ENCODE measurements at places on chromosomes 6 and 20. TPM values are rescaled to one million over a fixed set of nuclear protein-coding genes. Genes with fewer than 3 reads are reported as not detected.

CRIP3 gene
- not detected for total RNA-seq

PHACTR1 gene
- total RNA-seq: 1.2 TPM

R3HDML gene
- total RNA-seq: not detected

GATA5 gene
- not detected for total RNA-seq

ZBTB46 gene
- 0.78 TPM for total RNA-seq

SLC22A3 gene
- 2.5 TPM for total RNA-seq

RNF39 gene
- 7.2 TPM for total RNA-seq

TFAP2B gene
- 0.70 TPM for total RNA-seq

SNAP25 gene
- total RNA-seq: not detected

KCNG1 gene
- total RNA-seq: 60.2 TPM

RNF217 gene
- total RNA-seq: 8.7 TPM

NMBR gene
- total RNA-seq: 0.11 TPM

RGL2 gene
- total RNA-seq: 49.2 TPM

COL9A1 gene
- total RNA-seq: not detected

NOL4L gene
- total RNA-seq: 5.2 TPM

HLA-DOA gene
- total RNA-seq: 0.11 TPM

EYA2 gene
- total RNA-seq: 0.08 TPM

AGER gene
- 1.8 TPM for total RNA-seq

SPAG4 gene
- 3.5 TPM for total RNA-seq

OGFRL1 gene
- total RNA-seq: 20.6 TPM

SYNDIG1 gene
- total RNA-seq: 5.9 TPM

SLPI gene
- 13.8 TPM for total RNA-seq

ENPP1 gene
- 0.08 TPM for total RNA-seq

PPP1R18 gene
- 97.1 TPM for total RNA-seq

AHI1 gene
- 6.1 TPM for total RNA-seq

DLL1 gene
- total RNA-seq: 19.4 TPM

GDAP1L1 gene
- total RNA-seq: not detected

SPATA2 gene
- 4.2 TPM for total RNA-seq

CRISP3 gene
- not detected for total RNA-seq

BPI gene
- not detected for total RNA-seq

GINM1 gene
- total RNA-seq: 42.6 TPM

PKIB gene
- total RNA-seq: 1.1 TPM

MRPL14 gene
- total RNA-seq: 133 TPM

SEMG1 gene
- not detected for total RNA-seq

HCK gene
- not detected for total RNA-seq

CNKSR3 gene
- 0.47 TPM for total RNA-seq

KCNQ5 gene
- 1.9 TPM for total RNA-seq

PROKR2 gene
- total RNA-seq: not detected

CRYBG1 gene
- total RNA-seq: 64.1 TPM

GLP1R gene
- total RNA-seq: not detected

HEY2 gene
- total RNA-seq: not detected

SFTA2 gene
- not detected for total RNA-seq

LY86 gene
- total RNA-seq: not detected

TUBE1 gene
- total RNA-seq: 15.8 TPM

POU5F1 gene
- 1.2 TPM for total RNA-seq

FAM184A gene
- 0.53 TPM for total RNA-seq

PACRG gene
- total RNA-seq: 2.3 TPM

NEURL2 gene
- total RNA-seq: 3.4 TPM

RBPJL gene
- not detected for total RNA-seq

OPRM1 gene
- not detected for total RNA-seq

PDYN gene
- total RNA-seq: not detected

DCDC2 gene
- not detected for total RNA-seq

SAMHD1 gene
- total RNA-seq: 3.5 TPM

GPX5 gene
- total RNA-seq: not detected

KHDRBS2 gene
- total RNA-seq: not detected

EPPIN gene
- total RNA-seq: not detected

FOXC1 gene
- 3.5 TPM for total RNA-seq
